WERI-Rb-1 (cell line): ENCODE measurements at places on chromosomes 2 and 18.

DNA sequence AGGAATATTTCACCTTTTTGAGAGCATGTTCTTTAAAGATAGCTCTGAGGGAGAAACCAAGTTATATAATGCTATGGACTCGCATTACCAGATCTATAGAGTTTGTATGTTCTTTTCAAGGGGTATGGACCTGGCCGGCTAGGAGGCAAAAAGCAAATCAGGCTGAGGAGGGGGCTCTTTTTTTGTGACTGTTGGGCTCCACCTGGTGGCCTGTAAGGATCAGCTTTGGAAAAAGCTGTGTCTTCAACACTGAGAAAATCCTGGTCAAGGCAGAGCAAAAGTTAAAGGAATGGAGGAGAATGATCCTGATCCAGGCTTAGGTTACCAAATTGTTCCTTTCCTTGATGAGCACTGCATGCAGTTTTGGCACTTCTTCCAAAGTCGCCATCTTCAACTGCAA, 180.5 kb downstream of the DIS3L2 start:
- peak; percentile 50 for DNase-seq

DNA sequence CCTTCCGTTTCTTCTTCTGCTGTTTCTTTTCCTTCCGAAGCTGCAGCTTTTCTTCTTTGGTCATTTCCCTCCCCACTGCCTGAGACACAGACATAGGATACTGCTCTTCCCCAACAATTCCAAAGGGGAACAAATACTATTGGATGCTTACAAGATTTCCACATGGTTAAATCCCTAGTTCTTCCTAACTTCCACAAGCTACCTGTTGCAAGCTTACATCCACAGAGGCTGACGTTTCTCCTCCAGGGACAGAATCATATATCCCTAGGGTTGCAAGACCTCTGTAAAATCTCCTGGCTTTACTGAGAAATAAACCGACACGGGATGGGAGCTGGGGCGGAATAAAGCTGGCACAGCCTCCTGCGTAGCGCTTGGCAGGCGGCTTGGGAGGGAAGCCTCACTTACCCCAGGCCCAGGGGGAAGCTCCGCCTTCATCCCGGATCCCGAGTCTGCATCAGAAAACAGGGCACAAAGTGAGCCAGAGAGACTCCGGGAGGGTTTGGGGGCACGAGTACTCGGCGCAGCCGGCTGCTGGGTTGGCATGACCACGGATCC, 590 bp downstream of the EIF2B4 start:
- peak; percentile 73 for DNase-seq

GRCh38 chr2:224040753-224041152, 1.7 kb upstream of the SERPINE2 start:
- no peak for DNase-seq

- no peak for DNase-seq
Measured at GRCh38 chr2:112957511-112957910, 20.3 kb upstream of the IL36G start.

GRCh38 chr2:64941801-64942200, 47.4 kb upstream of the SLC1A4 start:
- DNase-seq = no peak

DNA sequence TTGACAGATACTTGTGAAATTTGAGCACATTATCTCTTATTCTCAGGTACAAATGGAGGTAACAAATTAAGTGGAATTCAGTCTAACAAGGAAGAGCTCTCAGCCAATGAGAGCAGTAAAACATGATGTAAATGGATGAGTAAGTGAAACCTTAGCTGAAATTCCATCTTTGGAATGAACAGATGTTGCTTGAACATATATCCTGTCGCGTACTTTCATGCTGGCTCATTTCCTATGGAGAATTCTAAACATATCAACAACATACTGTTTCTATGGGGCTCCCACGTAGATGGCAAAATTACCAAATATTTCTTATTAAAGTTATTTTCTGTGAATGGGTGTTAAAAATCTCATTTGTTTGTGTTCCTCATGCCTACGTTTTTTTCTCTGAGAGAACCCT, 256.3 kb upstream of the LINC00305 start:
- no peak for DNase-seq

- no peak for DNase-seq
Measured at GRCh38 chr2:182792441-182792840, 74.0 kb downstream of the FRZB start.

DNA sequence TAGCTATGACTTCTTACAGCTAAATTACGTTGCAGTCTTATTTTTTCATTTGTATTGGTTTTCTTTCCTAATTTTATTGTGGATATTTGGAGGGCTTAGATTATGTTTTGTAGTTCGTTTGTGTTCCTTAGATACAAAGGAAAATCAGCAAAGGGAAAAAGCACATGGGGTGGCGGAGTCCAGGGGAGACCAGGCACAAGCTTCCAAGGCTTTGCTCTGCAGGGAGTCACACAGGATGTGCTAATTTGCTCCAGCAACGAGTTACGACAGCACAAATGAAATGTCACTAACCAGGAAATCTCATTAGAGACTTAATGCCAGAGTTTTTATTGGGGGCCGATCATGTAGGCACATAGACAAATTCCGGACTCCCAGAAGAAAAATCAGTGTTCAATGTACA, 60.5 kb upstream of the CABYR start:
- no peak for DNase-seq

GRCh38 chr2:239002591-239002953, 154.7 kb downstream of the TWIST2 start:
- DNase-seq = no peak

DNA sequence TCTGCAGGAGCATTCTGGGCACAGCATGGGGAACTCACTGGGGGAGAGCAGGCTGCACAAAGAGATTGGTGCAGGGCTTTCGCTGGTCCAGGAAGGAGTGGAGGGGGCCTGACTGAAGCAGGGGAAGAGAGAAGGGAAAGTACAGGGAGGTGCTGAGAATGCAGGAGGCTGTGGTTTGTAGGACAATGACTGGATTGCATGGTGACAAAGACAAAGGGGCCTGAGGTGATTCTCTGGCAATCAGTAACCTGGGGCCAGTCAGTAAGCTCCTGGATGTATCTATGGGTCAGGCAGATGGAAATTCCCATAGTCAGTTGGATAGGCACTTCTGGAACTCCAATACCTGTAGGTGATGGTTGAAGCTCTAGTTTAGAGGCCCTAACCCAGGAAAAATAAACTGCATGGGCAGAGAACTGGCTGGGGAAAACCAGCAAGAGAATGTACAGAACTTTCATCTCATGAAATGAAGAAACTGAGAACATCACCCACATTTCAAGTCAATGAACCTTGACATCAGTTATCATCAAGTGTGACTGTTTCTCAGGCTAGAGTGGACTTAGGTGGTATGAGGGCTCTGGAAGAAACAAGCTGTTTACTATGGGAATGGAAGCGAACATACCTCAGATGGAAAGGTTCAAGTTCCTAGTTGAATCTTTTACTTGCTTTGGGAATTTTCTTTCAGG, 193.2 kb downstream of the TPGS2 start:
- DNase-seq = no peak

DNA sequence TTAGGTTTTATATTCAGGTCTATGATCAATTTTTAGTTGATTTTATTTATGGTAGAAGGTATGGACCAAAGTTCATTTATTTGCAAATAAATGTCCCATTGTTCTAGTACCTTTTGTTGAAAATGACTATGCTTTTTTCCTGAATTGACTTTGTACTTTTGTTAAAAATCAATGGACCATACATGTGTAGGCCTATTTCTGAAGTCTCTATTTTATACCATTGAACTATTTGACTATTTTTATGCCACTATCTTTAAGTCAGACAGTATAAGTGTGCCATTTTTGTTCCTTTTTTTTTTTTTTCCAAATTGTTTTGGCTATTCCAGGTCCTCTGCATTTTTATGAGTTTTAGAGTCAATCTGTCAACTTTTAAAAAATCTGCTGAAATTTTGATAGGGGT, 73.6 kb upstream of the UGP2 start:
- no peak for DNase-seq

- DNase-seq = no peak
Measured at GRCh38 chr2:159562248-159562647, 54.1 kb downstream of the BAZ2B start.

DNA sequence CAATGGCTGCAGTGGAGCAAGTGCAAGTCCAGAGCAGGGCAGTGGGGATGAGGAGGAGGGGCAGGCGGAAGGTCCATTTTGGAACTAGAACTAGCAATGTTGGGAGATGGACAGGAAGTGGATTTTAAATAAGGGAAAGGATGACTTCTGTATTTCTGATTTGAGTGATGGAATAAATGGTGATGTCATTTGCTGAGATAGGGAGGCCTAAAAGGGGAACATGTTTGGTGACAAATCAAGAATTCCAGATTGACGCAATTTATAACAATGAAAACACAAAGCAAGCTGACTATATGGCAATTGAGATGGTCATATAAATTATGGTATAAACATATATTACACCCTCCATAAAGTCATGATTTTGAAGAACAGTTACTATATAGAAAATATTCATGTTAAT, 209.3 kb downstream of the SS18 start:
- no peak for DNase-seq

GRCh38 chr2:105406221-105406620, 7.4 kb upstream of the FHL2 start:
- no peak for DNase-seq
